Activated naive CD4-positive, alpha-beta T cell treated with anti-CD3 and anti-CD28 coated beads, Interleukin-2, amount 10 ng/mL, durations not matched to agents 5 hours and 36 hours (primary cell): ENCODE measurements at places on chromosomes 6 and 20. TPM values are rescaled to one million over a fixed set of nuclear protein-coding genes. Genes with fewer than 3 reads are reported as not detected.

Gene MEP1A
- total RNA-seq = not detected

Gene EGFL8
- 14.5 TPM for total RNA-seq

Gene DLK2
- 0.43 TPM for total RNA-seq

Gene PAX1
- not detected for total RNA-seq

Gene PNLDC1
- total RNA-seq = 0.43 TPM

Gene CST4
- total RNA-seq = not detected

Gene PTPRT
- not detected for total RNA-seq

Gene CASS4
- total RNA-seq = 5.8 TPM

Gene ROMO1
- total RNA-seq = 108 TPM

Gene OLIG3
- not detected for total RNA-seq

Gene PHIP
- 28.5 TPM for total RNA-seq

Gene ADGRB3
- total RNA-seq = not detected

Gene GLP1R
- not detected for total RNA-seq

Gene METTL24
- total RNA-seq = not detected

Gene PHF20
- 51.6 TPM for total RNA-seq

Gene CEP57L1
- 14.2 TPM for total RNA-seq

Gene SPDEF
- not detected for total RNA-seq

Gene SRMS
- not detected for total RNA-seq

Gene VSX1
- total RNA-seq = not detected

Gene MYT1
- total RNA-seq = not detected

Gene BNIP5
- total RNA-seq = not detected

Gene MATN4
- total RNA-seq = not detected

Gene LPA
- not detected for total RNA-seq

Gene SLCO4A1
- total RNA-seq = 66.6 TPM

Gene GGTLC1
- total RNA-seq = not detected

Gene DNAAF9
- total RNA-seq = 1.4 TPM

Gene C6orf163
- 1.6 TPM for total RNA-seq

Gene MMP24
- total RNA-seq = not detected

Gene OR2H1
- not detected for total RNA-seq

Gene E2F1
- 52.9 TPM for total RNA-seq

Gene RBBP8NL
- not detected for total RNA-seq

Gene GNAS
- total RNA-seq = 955 TPM

Gene SOX18
- total RNA-seq = 0.31 TPM

Gene HNF4A
- total RNA-seq = not detected

Gene PRDM1
- total RNA-seq = 26.0 TPM

Gene TOX2
- 0.55 TPM for total RNA-seq

Gene SLC4A11
- 1.7 TPM for total RNA-seq
